ENCODE measurements at places on chromosomes 11 and 22.

GRCh38 chr11:44760917-44761550 is 34.3 kb downstream of the TSPAN18 start:
- DNase-seq: no peak

DNA sequence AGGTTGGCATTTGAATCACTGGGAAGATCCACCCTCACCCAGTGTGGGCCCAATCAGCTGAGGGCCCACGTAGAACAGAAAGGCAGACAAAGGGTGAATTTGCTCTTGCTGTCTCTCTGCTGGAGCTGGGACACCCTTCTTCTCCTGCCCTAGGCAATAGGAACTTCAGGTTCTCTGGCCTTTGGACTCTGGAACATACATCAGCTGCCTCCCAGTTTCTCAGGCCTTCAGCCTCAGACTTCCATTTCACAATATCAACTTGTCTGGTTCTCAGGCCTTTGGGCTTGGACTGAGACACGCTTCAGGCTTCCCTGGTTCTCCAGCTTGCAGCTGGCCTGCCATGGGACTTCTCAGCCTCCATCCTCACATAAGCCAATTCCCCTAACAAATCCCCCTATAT is 14.7 kb upstream of the ASRGL1 start:
- DNase-seq: no peak

DNA sequence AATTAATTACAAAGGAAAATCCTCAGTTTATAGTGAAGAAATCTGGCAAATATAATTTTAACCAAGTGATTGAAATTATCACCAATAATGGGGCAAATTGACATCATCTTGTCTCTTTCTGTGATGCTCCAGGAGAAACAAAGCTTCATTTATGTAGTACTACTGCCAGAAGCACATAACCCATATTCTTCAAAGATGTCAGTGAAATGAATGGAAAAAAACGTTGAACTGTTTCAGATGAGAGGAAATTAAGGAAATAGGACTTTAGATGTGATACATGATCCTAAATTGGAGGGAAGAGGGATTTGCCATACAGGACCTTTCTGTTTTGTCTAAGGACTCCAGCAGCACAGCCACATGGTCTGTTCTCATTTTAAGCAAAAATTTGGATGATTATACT is 57.6 kb downstream of the PPP6R3 start:
- DNase-seq: no peak

- DNase-seq: peak; percentile 16
Observed at GRCh38 chr11:105861225-105861624, 160.8 kb downstream of the MSANTD4 start.

GRCh38 chr22:35554297-35554845 is 13.7 kb downstream of the RASD2 start:
- no peak for DNase-seq

Measured in NCI-H2029 (cell line).